GM10248 (cell line): ENCODE measurements at places on chromosomes 16 and 17.

DNA sequence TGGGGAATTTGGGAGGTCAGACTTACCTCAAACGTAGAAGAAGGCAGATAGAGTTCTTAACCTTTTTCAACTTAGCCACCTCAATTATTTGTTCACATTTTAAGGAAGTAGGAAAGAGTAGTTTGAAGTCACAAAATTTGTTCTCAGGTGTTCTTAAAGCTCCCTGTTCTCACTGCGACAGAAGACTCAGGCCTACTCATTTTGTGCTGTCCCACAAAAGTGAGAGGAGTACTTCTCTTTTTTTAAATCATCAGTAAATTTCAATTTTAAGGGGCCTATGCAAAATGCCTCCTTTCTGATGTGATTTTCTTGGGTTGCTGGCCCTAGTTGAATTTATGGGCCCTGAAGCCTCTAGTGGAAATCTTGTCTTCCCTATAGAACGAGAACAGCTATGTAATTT is 133.4 kb downstream of the MAP2K6 start:
- peak; percentile 28 for DNase-seq

GRCh38 chr17:18197535-18198194 is 14.0 kb downstream of the ALKBH5 start:
- DNase-seq: no peak

DNA sequence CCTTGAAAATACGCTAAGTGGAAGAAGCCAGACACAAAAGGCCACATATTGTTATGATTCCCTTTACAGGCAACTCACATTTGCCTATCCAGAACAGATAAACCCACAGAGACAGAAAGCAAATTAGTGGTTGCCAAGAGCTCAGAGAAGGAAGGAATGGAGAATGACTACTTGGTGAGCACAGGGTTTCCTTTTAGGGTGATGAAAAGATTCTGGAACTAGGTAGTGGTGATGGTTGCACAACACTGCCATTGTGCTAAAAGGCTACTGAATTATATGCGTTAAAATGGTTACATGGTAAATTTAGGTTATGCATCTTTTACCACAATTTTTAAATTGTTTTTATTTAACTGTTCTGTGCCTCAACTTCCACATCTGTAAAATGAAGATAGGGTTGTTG is 4.4 kb downstream of the COPRS start:
- no peak for DNase-seq

- DNase-seq: no peak
Observed at GRCh38 chr16:82037666-82038065, 2.6 kb downstream of the HSD17B2 start.

DNA sequence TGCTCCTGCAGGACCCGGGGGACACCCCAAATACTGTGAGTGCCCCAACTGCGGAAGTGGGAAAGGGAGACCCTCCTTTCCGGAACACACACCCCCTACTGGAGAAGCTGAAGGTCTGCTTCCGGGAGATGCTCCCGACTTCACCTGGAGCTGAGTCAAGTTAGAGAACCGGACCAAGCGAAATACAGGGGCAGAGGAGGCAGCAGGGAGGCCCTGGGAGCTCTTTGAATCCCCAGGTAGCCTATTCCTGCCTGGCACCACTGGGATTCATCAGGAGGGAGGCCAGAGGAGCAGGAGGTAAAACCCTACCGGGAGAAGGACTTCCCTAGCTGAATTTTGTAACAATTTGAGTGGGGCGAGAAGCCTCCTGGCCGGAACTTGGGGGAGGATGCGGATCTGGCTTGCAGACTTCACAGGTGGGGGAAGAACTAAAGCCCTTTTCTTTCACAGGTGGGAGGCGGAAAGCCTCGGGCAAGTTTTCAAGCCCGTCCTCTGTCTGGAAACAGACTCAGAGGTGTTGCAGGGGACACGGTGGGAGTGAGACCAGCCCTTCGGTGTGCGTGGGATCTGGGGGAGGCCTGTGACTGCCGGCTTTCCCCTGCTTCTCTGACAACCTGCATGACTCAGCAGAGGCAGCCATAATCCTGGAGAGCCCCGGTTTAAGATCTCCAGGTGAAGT is 22.4 kb upstream of the TEKT1 start:
- DNase-seq: peak; percentile 54

DNA sequence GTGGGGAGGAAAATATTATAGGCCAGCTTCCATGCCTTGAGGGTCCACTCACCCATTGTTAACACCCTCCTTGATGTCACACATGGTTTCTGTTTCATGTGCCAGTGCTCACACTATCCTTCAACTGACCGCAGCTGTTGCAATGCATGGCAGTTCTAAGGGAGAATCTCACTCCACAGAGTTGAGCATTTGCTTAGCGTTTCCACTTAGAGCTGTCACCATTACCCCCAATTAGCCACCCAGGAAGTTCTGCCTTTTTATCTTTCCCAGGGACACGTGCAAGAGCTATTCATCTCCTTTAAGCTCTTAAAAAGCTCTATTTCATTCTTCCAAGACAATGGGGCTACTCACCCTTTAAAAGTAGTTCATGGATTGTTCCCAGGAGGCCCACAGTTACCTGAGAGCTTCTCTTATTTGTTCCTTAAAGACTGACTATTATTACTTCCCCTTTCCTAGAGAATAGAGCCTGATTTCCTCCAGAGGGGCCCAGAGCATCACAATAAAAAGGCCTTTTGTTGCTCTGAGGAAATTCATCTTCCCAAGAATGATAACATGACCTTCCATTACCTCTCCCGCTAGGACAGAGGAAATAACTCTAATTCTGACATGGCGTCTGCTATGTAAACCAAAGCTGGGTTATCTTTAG is 126.8 kb downstream of the CACNG3 start:
- DNase-seq: no peak
